ENCODE measurements at places on chromosomes 4 and X.
A peak's percentile ranks its signal among the peaks of the same experiment; 100 is the strongest.

DNA sequence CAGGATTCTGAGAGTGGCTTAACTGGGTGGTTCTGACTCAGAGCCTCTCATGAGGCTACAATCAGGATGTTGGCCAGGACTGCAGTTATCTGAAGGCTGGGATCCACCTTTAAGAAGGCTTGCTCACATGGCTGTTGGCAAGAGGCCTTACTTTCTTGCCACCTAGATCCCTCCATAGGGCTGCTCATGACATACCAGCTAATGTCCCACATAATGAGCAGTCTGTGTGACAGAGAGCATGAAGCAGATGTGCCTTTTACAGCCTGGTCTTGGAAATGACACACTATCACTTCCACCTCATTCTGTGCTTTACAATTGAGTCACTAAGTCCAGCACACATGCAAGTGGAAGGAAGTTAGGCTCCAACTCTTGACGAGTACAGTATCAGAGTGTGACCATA lies 4.3 kb upstream of the RBM3 start:
- no peak for DNase-seq

DNA sequence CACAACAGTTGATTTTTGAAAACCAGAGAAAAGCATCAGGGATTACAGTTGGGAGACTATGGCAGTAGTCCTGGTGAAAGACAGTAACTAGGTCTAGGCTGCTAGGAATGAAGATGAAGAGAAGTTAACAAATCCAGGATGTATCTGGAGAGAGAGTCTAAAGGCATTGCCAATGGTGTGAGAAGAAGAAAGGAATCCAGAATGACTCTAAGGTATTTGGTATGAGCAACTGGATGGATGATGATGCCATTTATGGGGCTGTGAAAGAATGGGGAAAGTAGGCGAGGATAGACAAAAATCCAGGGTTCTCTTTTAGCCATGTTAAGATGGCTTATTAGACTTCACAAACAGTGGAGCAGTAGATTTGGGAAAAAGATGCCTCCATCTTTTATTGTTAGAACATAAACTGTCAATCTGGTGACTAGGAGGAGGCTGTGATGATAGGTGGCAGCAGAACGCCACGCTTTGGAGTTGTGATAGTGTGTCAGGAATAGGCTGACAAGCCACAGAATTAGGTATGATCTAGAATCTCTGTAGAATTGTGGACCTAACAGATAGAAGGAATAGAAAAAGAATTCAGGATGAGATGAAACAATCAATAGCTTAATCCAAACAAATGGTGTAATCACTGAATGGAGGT lies 27.3 kb upstream of the JADE1 start:
- DNase-seq: no peak

- DNase-seq: no peak
Observed at GRCh38 chr4:26806331-26806730, 54.3 kb upstream of the STIM2 start.

GRCh38 chr4:180281724-180282123 lies 1961.5 kb upstream of the TENM3 start:
- DNase-seq: peak; percentile 9

GRCh38 chrX:41472231-41472815 lies 25.2 kb downstream of the NYX start:
- DNase-seq: no peak

DNA sequence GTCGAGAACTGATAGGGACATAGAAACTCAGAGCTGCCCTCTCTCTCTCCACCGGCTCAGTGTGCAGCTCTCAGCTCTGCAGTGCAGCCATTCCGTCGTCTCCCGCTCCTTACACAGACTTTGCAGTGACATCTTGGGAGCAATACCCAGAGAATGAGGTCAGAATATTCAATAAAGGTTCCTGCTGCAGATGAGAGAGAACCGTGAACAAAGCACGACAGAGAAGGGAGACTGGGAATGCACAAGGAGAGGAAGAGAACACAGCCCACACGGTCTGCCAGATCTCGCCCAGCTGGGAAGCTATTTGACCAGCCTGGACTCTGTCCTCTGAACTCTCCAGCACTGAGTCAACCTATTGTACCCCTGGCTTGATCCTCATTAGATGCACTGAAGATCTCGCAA lies 118.0 kb upstream of the PPARGC1A start:
- no peak for DNase-seq

DNA sequence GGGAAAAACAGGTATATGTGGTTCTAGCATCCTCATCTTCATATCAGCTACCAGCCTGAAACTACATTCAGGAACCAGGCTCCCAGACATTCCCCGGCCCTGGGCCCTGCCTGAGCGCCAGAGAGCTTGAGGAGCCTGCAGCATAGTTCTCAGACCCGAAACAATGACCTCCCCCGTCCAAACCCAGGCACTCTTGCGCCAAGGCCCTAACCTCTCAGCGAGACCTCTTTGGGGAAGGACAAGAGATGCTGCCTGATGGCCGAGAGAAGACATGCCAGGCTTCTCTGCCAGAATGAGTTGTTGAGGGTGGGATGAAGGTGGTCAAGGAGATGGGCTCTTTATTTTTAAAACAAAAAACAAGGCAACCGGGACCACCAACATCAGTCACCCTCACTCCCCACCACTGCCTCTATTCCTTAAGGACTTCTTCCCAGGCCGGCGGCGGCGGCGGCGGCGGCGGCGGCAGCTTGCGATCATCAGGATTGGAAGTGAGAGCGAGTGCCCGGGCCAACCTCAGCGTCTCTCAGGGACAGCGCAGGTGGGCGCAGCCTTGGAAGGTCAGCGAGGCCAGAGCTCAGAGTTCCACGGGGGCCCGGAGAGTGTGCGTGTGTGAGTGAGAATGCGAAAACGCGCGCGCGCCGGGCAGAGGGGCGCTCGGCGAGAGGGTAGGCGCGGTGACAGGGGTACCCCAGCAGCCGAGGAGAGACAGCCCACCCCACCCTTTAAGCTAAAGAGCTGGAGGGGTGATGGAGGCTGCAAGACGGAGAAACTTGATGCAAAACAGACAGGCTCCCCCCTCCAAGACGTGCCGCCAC lies 601 bp downstream of the INPP4B start:
- no peak for DNase-seq

DNA sequence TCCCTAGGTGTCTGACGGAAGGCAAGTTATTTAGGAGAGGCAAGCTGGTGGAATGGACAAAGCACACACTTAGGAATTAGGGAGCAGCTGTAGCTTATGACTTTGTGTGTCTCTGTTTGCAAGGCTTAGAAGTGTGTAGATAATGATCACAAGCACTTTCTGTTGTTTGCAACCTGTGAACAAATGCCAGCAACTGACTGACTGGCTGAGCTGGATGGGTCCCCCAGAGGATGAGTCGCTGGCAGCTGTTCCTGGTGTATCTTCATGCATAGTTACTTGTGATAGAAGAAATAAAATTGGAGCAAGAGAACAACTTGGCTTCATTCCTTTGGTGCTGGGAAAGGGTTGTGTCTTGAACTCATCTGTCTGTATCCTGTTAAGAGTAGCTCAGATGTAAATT lies 64.2 kb upstream of the BEND4 start:
- DNase-seq: no peak

DNA sequence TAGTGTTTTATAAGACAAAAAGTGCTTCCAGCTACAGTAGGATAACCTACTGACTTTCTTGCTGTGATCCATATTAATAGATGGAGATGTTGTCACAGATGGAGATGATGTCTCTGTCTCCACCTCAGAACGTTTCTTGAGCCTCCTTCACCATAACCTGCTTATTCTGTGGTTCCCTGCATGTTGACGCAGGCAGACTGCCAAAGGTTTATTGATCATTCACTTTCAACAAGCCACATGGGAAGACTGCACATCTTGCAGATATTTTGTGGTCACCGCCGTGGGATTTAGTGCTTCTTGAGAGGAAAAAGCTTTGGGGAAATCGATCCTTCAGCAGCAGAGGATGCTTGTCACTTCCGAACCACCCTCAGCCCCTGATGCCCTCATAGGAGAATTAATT lies 943.0 kb upstream of the PRKX start:
- DNase-seq: no peak

- DNase-seq: no peak
Observed at GRCh38 chr4:188399834-188400233, 260.6 kb downstream of the TRIML1 start.

GRCh38 chr4:139647184-139647583 lies 18.4 kb upstream of the MGST2 start:
- DNase-seq: no peak

GRCh38 chrX:65878456-65878855 lies 161.4 kb downstream of the VSIG4 start:
- DNase-seq: no peak

GRCh38 chr4:94516999-94517398 lies 65.3 kb downstream of the PDLIM5 start:
- no peak for DNase-seq

- DNase-seq: no peak
Observed at GRCh38 chr4:88857588-88857987, 160.0 kb upstream of the NAP1L5 start.

DNA sequence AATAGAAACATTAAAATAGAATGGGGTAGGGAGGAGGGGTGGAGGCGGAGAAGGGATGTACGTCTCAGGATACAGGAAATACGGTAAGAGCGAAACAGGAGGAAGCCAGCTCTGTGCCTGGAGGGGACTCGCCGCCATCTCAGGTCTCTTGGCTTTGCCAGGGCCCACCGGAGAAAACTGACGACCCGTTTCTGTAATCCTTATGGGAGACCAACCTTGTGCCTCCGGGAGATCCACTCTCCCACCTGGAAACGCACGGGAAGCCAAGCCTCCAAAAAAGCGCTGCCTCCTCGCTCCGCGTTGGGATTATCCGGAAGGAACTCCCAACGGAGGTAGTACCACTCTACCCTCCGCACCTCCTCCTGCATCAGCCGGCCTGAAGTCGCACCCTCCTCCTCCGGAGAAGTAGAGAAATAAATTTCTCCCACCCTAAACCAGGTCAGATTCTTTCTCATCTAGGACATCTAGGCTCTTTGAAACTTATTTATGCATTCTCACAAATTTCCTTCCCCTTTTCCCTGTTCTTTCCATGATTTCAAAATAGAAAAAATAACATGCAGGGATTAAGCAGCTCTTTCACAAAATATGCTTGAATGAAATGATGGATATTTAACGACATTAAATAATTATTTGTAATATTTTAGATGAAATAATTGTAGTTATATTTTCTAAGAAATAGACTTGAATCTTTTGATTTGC lies at the start of gene NBDY:
NBDY (plus strand) TSS at position 92 of the 699 bp plus-strand sequence; CDS start at position 203, 111 bp downstream.
- no peak for DNase-seq

GRCh38 chr4:57602141-57602540 lies 492.0 kb upstream of the IGFBP7 start:
- DNase-seq: no peak

GRCh38 chr4:57443308-57443707 lies 333.1 kb upstream of the IGFBP7 start:
- DNase-seq: no peak

GRCh38 chrX:40855411-40855810 lies 120.1 kb upstream of the MED14 start:
- DNase-seq: no peak

DNA sequence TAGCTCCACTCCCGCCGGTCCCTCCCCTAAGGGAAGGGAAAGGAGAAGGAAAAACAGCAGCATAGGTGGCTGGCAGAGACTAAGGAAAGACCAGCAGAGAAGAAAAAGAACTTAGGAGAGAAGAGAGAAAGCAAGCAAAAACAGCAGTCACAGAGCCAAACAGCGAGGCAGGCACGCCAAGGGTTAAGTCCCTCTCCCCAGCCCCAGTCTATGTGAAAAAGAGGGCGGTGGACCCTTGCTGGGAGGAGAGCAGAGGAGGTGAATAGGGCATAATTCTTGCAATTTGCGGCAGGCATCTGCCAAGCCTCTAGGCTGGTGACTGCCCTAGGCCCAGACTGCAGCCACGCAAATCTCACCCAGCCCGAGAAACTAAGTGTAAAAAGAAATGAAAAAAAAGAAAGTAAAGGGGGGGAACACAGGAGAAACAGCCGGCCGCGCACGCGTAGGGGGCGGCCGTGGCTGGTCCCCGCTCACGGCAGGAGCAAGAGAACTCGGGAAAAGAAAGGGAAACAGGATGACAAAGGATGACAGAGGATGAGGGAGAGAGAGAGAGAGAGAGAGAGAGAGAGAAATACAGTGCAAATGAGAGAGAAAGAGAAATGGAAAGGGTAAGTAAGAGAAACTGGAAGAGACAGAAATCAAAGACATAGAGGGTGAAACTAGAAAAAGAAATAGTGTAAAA lies 48.6 kb downstream of the MAGEA9 start:
- no peak for DNase-seq

DNA sequence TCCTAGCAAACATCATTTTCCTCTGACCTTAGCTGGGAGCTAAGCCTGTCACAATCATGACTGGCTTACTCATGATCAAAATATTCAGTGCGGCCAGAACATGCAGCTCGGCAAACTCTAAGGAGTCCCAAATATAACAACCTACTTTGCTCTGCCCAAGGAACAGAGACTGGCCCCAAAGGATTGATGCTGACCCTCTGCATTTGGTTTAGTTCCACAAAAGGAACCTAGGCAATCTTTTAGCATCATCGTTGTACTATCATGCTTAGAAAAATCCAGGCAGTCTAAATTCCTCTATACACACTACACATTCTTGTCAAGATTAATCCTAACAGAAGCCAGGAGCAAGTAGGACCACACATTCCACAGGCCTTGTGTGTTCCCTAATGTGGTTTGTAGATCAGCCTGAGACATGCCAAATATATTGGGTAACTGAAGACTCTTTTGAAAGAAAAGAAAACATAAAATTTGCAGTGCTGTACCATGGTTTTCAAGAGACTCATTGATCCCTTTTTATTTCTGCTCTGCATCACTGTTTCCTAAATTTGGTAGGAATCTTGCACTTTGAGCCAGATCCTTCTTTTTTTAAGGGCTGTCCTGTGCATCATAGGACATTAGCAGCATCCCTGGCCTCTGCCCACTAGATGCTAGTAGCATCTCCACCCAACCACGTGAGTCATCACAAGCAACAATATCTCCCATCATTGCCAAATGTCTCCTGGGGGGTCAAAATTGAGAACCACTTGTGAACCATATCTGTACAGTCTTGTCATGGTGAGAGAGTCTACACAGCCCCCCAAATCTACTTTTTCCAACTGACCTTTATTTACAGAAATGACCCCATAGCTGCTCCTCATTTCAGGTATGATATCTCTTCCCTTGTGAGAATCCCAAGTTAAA lies 17.6 kb upstream of the CC2D2A start:
- no peak for DNase-seq

DNA sequence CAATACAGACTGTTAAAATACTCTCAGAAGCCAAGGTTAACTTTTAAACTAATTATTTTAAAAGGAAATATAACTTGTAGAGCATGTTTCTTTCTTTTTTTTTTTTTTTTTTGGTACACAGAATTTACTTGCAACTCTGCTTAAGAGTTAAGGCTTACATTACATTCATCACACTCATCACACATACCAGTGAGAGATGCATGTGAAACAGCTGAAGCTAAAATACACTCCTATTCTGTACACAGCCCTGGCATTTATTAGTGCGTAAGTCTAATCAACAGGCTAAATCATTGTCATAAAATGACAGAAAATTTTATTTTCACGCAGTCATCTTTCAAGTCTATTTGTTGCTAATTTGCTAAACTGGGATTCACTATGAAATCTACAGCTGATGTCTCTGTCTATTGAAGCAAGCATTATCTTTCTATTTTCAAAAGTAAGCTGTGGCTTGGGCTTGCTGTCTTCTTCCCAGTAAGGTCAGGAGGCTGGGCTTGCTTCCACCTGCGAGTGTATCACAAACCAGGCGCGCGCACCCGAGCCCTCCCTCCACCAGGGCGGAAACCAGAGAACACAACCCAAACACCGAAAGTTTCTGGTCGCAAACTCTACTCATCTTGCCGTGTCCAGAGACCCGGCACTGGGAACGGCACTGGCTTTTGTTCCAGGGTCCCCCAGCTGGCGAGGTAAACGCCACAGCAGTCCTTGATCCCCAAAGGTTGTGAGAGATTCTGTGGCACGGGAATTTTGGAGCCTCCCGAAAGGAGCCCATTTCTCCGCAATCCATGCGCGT lies 3.9 kb downstream of the MAML3 start:
- DNase-seq: no peak

Measured in D721Med (cell line).